Activated CD4-positive, alpha-beta T cell treated with anti-CD3 and anti-CD28 coated beads, Interleukin-2, amount 10 ng/mL, durations not matched to agents 24 days and 14 days (primary cell): ENCODE measurements at places on chromosomes 1 and 21. TPM values are rescaled to one million over a fixed set of nuclear protein-coding genes. Genes with fewer than 3 reads are reported as not detected.
A peak's percentile ranks its signal among the peaks of the same experiment; 100 is the strongest.

GRCh38 chr21:25375675-25376074 is 231.6 kb downstream of the MRPL39 start:
- no peak for DNase-seq

- DNase-seq, result peak; percentile 71
These were observed 16.9 kb upstream of the BTG2 start for GRCh38 chr1:203288400-203288799.

DNA sequence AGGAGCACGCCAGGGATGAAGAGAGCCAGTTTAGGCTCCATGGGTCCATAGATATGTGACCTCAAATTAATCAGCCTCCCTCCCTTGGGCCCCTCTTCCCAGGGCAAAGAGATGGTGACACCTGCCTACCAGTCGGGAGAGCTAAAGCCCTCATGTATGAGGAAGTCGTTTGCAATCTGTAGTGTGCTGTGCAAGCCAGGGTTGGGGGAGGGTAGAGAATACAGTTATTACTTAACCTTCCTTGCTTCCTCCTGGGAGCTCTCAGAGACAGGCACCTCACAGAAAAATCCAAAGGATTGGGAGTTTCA is 4.0 kb downstream of the PGLYRP4 start:
- DNase-seq, result no peak

DNA sequence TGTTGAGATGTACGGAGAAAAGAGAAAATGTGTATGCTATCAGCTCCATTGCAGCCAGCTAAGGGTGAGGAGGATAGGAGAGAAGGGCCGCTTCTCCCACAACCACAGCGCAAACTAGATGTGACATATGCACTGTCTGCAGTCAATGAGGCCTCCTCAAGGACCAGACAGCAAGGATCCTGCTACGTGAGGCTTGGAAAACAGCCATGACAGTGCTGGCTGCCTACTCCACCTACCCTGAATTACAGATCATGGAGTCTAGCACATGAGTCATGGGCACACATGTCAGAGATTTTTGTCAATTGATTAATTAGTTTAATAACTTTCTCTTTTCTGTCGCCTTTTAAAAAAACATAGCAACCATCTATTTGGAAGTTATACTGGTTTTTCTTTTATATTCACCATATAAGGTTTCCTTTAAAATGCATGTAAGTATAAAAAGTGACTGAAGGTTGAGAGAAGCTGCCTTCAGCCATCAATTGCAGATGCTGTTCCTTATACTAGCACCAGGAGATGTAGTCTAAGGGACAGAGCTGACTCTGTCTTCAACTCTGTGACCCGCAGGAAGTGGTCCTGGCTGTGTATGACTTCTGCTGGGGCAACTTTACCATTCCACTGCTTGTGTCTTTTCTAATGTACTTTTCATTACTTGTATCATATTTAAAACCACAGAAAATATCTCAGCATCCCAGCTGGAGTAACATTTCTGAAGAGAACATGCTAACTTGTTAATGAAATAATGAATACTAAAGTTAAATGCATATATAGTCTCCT is 3.1 kb downstream of the VPS26C start:
- no peak for DNase-seq

GRCh38 chr1:94713472-94714141 is 106.5 kb upstream of the SLC44A3 start:
- DNase-seq, result no peak

GRCh38 chr21:14487490-14488432 is 58.4 kb downstream of the SAMSN1 start:
- DNase-seq, result no peak

GRCh38 chr1:24683713-24684162 is 40.6 kb downstream of the SRRM1 start:
- DNase-seq, result no peak

GRCh38 chr1:153970346-153970745 is 2.6 kb downstream of the CREB3L4 start:
- no peak for DNase-seq

- DNase-seq, result no peak
These were observed 47.2 kb downstream of the RAP1A start for GRCh38 chr1:111666828-111667227.

- DNase-seq, result no peak
These were observed 87.5 kb downstream of the RGL1 start for GRCh38 chr1:183892351-183892793.

DNA sequence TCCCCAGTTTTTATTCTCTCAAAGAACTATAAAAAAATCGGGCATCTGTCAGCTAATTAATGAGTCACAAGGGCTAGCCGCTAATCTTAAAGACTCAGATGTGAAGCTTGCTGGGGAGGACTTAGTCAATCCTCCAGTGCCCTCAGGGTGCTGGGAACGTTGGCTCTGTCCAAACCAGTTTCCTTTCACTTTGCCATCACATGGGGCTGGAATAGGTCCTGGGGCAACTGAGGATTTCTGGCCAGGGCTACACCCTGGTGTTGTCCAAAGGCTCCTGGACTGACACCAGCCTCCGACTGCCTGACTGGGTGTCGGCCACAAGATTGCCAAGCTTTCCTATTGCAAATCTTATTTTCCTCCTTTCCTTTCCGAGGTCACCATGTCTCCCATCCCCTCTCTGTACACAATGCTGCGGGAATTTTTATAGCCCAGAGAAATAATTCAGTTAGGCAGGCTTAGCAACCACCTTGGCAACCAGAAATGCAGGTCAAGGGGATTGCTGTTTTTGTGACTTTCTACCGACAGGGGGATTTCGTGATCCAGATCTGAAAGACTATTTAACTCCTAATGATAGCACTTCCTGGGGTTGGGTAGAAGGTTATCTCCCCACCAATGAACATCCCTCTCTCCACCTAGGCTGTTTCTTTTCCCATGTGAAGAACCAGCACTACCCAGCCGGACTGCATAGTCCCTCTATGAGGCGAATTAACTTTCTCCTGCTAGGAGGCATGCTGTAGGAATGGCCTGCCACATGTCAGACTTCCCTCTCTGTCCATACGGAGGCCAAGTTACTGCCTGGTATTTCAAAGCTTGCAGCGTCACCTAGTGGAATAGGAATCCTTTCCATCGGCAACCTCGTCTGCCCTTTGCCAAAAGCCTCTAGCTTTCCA is 29.9 kb upstream of the CTBS start:
- DNase-seq, result no peak

- no peak for DNase-seq
These were observed 25.9 kb downstream of the DMBX1 start for GRCh38 chr1:46515576-46515975.

DNA sequence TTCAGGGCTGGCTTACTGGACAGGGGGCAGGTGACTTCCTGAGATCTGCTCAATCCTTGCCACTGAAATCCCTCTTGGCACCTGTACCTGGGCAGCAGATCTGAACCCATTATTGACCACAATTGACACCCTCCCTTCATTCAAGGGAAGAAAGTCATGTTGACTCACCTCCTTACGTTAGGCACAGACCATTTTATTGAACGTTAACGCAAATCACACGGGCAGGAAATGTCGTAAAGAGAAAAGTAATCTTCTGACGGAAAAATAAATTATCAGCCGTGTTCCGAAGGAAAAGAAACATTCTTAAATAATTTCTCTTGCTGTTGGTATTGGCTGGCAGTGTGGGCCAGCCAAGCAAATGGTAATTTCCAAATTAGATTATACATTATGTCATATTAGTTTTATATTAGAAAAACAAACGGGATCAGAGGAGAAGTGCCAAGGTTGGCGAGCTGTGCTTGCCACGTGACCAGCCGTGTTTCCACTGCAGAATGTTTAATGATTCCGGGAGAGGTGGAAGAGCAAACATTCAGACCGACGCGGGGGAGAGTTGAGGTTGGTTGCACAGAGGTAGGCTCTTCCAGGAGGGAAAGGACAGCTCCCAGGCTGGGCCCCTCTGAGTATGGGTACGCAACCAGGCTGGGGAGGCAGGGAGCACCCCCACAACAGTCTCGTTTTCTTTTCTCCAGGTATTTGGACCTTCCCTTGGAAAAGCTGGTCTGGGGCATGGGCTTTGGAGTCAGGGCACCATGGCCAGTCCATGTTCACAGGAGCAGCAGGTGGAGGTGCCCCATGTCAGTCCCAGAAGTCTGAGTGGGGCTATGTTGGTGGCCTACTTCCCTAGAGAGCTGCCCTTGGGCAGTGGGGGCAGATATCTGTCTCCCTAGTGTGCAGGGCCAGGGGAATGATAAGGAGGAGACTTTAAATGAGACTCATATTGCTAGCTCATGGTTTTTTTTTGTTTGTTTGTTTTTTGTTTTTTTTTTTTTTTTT is 121.1 kb downstream of the FOXD2 start:
- DNase-seq, result no peak

DNA sequence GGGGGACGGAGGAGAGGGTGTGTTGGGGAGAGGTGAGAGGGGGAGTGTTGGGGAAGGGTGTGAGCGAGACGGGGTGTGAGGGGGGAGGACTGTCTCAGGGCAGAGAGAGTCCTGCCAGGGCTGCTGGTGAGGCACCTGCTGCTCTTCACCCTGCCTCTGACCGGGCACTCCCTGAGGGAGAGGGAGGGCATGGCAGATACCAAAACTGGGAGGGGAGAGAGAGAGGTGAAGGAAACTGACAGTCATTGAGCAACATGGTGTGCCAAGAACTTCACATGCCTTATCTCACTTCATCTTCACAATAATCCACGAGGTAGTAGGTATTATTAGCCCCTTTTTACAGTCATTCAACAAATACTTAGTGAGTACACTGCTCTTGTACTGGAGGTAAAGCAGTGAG is 61.3 kb upstream of the ARTN start:
- DNase-seq, result no peak

DNA sequence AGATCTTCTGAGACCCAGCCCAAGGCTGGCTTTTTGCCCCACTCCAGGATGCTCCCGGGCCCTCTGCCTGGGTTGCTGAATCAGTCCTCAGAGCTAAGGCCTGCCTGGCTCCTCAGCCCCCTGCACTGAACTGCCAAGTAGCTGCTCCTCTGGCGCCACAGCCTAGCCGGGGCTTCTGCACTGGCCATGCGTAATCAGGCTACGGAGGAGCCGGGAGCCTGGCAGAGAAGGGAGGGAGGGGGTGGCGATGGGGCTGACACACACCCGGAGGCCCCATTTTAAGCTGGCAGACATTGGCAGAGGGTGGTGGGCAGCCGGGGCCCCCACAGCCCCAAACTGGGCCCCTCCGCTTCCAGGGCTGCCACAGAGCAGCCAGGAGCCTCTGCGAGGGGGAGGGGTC is 38.7 kb downstream of the ALPL start:
- DNase-seq, result no peak

GRCh38 chr1:55339681-55340080 is 124.5 kb upstream of the USP24 start:
- no peak for DNase-seq

DNA sequence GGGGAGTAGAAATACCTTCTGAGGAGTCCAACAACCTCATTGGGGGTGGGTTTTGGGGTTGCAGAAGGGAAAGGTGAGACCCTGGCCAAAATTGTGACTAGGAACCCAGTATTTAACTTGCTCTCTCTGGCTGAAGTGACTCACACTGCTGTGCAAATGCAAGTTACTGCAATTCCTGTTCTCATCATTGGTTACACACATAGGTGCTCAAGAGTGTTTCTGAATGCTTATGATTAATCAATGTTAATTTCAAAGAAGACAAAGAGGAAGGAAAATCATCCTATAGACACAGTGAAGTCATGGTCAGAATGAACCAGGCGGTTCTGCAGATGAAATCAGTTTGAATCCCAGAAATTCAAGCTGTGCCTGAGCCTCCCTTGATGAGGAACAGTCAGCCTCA is 3.1 kb downstream of the ASCL5 start:
- DNase-seq, result no peak

GRCh38 chr1:53896635-53897229 is 2.7 kb downstream of the DIO1 start:
- no peak for DNase-seq

DNA sequence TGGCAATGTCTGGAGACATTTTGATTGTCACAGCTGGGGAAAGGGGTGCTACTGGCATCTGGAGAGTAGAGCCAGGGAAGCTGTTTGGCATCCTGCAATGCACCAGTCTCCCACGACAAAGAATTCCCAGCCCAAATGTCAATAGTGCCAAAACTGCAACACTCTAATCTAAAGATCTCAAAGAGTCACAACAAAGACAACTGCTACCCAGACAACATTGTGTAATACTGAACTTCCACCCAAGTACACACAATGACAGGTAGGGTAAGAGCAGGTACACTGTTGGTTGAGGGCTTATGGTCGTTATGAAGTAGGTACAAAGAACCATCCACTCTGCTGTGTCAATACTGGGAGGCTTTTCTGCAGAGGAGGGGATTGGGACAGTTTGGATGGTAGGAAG is 8.2 kb upstream of the TMEM51 start:
- DNase-seq, result no peak

- DNase-seq, result peak; percentile 70
These were observed 7.7 kb upstream of the LAMB3 start for GRCh38 chr1:209659909-209660308.

DNA sequence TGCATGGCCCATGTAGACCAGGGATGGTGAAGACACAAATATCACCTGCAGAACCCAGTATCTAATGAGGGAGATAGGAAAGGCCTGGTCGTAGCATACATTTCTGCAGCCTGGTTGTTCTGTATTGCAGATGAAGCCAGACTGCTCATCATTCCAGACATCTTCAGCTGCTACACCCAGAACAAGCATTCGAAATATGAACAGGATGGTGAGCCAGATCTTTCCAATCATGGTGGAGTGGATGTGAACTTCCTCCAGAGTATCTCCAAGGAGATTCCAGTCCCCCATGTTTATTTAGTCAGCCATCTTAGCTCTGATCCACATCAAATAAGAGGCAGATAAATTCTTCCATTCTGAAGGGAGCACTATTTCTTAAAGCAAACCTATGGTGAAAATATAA is 2.7 kb upstream of the MYCBP start:
- DNase-seq, result no peak

GRCh38 chr1:211375146-211375818 is 48.6 kb downstream of the TRAF5 start:
- no peak for DNase-seq

GRCh38 chr1:41396084-41396483 is 34.9 kb downstream of the FOXO6 start:
- DNase-seq, result no peak

GRCh38 chr1:227190321-227190720 is 128.0 kb downstream of the CDC42BPA start:
- no peak for DNase-seq

The LRRC38 gene
- total RNA-seq, result not detected in 2 replicates

The LTN1 gene
- 25.6 and 31.0 TPM in 2 replicates for total RNA-seq

The ETV3L gene
- not detected in 2 replicates for total RNA-seq

The PLCH2 gene
- 2.2 and 2.8 TPM in 2 replicates for total RNA-seq

The CFAP45 gene
- 1.5 TPM in 2 replicates for total RNA-seq

The ZBTB8B gene
- total RNA-seq, result not detected in 2 replicates

The KPRP gene
- total RNA-seq, result not detected in 2 replicates

The BSND gene
- total RNA-seq, result not detected in 2 replicates

The PTGS2 gene
- 1.1 TPM in 2 replicates for total RNA-seq

The SAMD13 gene
- total RNA-seq, result 0.21 TPM in 1 of 2 replicates, not detected in the other

The MFSD2A gene
- 47.0 and 49.7 TPM in 2 replicates for total RNA-seq

The CD46 gene
- total RNA-seq, result 96.3 and 107 TPM in 2 replicates

The FLVCR1 gene
- total RNA-seq, result 17.9 and 21.8 TPM in 2 replicates
